ENCODE measurements at places on chromosomes 7 and 10.

DNA sequence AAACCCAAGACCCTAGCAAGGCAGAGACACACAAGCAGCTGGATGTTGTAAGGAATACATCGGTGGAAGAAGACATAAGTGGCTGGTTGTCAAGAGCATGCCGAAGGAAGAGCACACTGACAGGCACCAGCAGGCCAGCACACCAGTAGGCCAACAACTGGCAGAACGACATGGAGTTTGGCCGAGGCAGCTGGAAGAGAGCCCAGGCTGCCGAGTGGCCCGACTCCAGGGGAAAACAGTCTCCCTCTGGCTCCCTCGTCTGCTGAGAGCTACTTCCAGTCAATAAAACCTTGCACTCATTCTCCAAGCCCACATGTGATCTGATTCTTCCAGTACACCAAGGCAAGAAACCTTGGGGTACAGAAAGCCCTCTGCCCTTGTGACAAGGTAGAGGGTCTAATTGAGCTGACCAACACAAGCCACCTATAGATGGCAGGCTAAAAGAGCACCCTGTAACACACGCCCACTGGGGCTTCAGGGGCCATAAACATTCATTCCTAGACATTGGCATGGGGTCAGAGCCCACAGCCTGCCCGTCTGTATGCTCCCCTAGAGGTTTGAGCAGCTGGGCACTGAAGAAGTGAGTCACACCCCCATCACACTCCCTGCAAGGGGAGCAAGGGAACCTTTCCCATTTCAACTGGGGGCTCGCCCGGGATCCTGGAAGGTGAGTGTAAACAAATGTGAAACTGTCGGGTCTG lies 14.7 kb upstream of the TNS3 start:
- DNase-seq, result peak; percentile 42

DNA sequence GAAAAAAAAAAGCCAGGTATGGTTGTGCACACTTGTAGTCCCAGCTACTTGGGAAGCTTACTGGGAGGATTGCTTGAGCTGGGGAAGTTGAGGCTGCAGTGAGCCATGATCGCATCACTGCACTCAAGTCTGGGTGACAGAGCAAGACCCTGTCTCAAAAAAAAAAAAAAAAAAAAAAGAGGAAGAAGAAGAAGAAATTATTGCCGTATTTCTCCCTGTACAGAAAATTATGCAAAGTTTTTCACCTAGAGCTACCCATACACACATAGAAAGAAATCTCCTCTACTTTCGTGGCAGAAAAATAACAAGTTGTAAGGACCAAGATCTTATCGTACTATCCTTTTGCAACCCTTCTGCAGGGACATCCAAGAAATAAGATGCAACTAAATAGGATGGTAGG lies 25.5 kb downstream of the AKR1B1 start:
- no peak for DNase-seq

- no peak for DNase-seq
These were observed 64.3 kb upstream of the ANTXRL start for GRCh38 chr10:46222364-46222935.

DNA sequence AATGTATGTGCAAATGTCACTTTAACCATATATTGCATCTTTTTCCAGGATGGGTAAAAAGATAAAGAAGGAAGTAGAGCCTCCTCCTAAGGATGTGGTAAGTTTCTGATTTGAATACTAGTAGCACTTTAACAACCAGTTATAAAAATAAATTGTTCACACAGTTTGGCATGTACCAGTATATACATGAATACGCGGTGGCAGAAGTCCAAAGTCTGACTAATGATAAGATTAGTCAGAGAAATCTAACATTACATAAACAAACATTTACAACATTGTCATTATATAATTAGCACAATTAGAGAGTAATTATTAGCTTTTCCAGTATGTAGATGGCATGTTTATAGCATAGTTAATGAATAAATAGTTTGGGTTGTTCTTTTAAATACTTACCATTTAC lies 4.1 kb downstream of the ARMC3 start:
- no peak for DNase-seq

- no peak for DNase-seq
These were observed 383.2 kb downstream of the TCERG1L start for GRCh38 chr10:130928306-130928705.

DNA sequence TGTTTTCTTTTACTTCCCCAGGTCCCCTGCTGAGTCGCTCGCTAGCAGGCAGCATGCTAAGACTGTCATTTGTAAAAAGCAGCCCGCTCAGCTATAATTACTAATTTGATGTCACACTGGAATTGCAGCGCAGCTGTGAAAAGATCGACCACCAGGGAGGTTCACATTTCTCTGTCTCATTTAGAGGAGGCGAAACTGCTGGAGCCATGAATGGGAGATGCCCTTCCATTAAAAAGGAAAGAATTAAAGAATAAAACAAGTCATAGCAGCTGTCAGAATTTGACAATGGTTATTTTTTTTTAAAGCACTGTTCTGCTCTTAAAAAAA lies 153.5 kb downstream of the PIP4K2A start:
- no peak for DNase-seq

DNA sequence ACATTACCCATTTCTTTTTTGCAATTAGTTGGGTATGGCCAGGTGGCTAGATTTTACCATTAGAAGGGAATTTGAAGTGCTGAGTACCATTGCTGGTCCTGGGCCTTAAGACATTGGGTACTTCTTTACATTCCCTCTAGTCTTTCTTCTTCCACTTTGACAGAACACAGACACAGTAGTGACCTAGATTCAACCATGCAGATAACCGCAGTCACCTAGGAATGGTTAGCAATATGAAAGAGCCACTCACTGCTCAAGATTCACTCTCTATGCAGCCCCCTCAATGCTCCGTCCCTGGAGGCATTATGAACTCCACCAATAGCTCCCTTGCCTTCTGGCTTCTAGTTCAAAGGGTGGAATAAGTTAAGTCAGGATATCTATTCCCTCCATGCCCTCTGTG lies 16.2 kb upstream of the PON1 start:
- no peak for DNase-seq

- DNase-seq, result no peak
These were observed 450.2 kb upstream of the GALNT17 start for GRCh38 chr7:70681469-70682350.

DNA sequence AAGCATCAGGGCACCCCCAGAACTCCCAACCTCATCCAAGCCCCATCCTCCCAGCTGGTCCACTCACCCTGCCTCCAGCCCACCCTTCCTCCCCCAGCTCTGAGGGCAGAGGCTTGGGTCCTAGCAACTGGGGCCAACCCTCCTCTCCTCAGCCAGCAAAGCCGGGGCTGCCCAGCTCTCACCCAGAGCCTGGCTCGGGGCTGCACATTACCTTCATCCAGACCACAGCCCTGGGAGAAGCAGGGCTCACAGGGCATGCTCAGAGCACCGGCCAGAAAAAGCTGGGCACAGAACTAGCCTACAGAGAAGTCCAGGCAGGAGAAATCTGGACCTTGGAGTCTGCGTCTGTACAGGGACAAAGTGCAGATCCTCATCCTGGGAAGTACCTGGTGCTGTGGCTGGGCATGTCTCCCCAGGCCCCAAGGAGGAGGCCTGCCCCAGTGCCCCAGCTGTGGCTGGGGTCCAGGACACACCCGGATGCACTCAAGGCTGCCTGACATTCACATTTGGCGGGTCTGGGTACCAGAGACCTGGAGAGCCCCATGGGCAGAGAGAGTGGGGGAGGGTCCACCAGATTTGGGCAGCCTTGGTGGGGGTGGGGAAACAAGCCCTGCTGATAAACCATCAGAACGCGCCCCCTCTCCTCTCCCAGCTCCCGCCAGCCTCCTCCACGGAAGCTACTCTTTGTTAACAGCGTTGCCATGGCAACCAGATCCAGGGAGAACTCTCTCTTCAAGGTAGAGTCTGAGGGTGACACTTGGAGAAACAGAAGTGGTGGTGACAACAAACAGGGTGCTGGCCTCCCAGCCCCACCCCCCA lies 5.1 kb downstream of the RASGEF1A start:
- no peak for DNase-seq

DNA sequence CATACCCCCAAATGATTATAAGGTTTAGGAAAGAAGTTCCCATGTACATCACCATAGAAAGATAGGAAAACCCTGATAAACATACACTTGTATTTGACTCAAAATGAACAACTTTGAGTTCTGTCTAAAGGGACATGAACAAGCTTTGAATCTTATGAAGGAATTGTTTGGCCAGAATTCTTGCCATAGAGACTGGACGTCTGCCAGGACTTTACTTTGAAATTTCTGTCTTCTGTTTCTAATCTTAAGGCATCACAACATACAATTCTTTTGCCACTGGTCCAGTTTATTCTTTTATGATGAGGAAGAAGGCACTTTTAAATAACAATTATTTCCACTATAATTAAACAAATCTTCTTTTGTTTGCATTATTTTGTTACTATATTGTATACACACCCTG lies 26.2 kb upstream of the CYP26C1 start:
- DNase-seq, result no peak

DNA sequence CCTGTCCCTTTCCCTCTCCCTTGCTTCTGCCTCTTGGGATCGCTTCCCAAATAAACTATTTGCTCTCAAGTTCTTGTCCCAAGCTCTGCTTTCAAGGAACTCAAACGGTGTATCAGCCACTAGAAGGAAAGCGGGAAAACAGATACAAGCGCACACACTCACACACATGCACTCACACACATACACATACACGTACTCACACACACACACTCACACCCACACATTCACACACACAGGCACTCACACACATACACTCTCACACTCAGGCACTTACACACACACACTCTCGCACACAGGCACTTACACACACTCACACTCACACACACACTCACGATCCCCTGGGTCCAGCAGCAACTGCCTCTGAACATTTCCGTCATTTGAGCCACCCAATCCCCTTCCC lies 121.9 kb downstream of the RAB11FIP2 start:
- DNase-seq, result no peak

DNA sequence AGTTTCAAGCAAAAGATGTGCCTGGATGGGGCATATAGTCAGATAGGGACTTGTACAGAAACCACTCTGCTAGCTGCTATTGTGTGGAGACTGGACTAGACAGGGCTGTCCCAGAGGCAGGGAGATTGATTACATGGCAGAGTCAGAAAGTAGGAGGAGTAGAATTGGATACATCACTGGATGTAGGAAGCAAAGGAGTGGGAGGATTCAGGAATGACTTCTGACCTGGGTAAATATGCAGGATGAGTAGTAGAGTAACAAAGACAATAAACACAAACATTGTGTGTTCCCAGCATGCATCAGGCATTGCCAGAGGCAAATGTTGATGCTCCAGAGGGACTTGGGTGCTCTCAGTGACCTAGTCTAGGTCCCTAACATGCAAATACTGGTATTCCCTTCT lies 30.9 kb upstream of the MAT1A start:
- DNase-seq, result no peak

GRCh38 chr7:16801111-16801542 lies 3.7 kb downstream of the AGR2 start:
- DNase-seq, result no peak

GRCh38 chr10:79057481-79058275 lies 11.1 kb upstream of the ZMIZ1 start:
- DNase-seq, result no peak

DNA sequence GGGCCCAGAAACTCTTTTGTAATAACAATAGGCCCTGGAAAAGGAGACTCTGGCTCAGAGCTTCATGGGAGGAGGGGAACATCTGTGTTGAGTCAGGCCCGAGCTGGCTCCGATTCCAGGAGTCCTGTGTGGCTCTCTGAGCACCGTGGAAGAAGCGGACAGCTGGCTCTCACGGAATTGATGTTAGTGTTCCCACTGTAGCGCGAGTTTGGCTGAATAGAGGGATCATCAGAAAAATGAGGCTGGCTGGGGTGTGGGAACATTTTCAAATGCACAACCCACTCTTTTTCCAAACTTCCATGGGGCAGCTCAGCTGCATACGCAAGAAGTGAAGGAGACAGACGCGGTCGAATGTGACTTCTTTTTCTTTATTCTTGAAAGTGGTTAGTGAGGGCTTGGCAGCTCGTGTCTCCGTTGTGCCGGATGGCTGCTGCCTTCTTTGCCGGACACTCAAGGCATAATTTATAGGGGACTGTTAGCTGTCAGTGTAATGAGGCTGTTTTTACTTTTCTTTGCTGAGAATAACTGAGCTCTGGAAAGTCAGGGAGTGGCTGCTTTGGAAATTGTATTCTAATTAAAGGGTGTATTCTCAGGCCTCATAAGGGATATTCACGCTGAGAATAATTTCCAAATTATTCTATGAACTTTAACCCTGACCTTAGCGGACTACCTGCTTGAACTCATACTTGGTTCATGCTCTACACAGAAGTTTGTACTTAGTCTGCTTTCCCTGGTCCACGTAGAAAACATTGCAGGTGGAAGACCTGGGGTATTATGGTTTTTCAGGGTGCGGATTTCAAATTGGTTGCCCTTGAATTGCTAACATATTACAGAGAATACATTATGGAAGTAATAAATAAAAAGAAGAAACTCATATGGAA lies 23.1 kb downstream of the MDFIC start:
- DNase-seq, result no peak

DNA sequence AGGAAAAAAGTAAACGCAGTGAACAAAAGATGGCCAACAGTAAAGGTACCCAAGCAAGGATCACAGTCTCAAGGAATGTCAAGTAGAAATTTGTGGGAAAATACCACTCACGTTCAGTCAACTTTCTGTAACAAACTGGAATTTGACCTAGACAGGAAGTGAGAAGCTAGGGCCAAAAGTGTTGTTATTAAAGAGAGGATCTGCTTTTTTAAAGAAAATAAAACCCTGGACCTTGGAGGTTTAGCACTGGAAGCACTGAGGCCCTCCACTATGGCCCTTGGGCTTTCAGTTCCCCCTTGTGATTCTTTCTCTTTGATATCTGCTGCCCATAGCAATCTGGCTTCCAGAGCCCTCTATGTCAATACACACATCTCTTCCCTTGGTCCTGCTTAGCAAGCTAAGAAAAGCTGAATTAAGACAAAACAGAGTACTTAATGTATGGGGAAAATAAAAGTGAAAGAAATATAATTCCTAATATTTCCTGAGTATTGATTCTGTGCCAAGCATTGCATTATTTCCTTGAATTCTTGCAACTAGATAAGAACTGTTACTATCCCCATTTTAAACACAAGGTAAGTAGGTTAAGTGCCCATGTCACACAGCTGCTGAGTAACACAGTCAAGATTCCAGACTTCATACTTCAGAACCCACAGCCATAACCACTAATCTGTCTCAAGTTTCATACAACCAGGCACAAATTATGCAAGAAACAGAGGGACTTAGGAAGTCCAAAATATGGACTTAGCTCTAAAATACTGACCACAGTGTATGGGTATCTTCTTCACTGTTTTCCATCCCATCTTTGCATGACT lies 2.6 kb upstream of the ZNF438 start:
- no peak for DNase-seq

DNA sequence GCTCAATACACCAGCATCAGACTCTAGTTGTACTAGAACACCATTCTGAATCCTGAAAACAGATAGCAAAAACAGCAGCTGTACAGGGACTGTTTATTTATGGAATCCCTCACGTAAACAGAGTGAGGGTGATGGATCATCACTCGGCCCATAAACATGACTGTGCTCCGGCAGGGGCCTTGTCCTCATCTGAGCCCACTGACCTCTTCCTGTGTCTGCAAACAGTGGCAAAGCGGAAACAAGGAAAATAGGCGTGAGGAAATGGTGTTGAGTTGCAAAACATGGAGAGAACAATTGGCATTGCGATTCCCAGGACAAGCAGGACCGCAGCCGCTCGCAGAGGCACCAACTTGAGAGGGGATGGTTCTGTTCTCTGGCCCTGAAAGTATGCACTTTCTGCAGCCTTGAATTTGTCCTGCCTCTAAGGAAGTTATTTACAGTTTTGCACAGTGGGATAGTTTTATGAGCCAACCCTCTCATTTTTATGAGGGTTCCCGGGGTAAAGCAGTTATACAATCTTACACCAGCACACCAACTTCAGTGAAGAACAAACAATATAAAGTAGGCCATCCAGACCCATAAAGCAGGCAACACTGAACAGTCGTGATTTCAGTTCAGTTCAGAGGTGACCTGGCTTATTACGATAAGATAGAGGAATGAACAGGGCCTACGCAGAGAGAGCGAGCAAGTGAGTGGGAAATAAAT lies 248.0 kb upstream of the FZD8 start:
- DNase-seq, result no peak

All from anterior cingulate cortex (tissue), 58 donors.